ENCODE measurements at places on chromosomes 5 and 9.
A peak's percentile ranks its signal among the peaks of the same experiment; 100 is the strongest.

- DNase-seq: no peak
These were observed 70.4 kb upstream of the SLC1A3 start for GRCh38 chr5:36535859-36536615.

- peak; percentile 69 for DNase-seq
These were observed 150.9 kb downstream of the ADGRV1 start for GRCh38 chr5:90709323-90710155.

DNA sequence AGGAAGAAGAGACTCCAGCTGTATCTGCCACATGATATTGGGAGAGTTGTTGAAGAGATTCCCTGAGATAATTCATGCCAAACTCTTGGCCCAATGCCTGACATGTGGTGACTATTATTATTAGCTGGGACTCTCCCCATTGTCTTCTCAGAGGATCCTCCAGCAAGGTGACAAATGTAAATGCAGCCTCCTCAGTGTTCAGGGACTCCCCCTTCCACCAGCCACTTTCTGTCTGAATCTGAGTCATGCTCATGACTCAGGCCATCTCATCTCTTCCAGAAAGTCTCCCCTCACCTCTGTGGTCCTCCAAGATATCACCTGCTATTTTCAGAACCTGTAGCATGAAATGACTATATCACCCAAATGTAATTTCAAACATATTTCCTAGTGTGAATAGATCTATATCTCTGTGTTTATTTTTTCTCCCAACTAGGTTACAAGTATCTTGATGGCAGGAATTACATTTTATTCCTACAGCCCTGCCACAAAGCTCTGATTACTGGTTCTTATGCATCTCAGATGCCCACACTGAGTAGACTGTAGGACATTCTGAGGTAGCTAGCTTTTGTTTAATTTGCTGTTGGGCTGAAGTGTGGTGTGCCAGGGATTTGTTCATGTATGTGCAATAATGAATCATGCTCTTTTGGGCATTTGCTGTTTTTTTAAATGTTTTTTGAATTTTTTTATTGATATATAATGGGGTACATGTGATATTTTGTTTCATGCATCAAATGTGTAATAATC lies 126.6 kb upstream of the IL12B start:
- peak; percentile 40 for DNase-seq

- peak; percentile 47 for DNase-seq
These were observed 10.7 kb upstream of the PALM2AKAP2 start for GRCh38 chr9:109769250-109769649.

GRCh38 chr9:31536471-31536870 lies 848.0 kb upstream of the ACO1 start:
- no peak for DNase-seq

DNA sequence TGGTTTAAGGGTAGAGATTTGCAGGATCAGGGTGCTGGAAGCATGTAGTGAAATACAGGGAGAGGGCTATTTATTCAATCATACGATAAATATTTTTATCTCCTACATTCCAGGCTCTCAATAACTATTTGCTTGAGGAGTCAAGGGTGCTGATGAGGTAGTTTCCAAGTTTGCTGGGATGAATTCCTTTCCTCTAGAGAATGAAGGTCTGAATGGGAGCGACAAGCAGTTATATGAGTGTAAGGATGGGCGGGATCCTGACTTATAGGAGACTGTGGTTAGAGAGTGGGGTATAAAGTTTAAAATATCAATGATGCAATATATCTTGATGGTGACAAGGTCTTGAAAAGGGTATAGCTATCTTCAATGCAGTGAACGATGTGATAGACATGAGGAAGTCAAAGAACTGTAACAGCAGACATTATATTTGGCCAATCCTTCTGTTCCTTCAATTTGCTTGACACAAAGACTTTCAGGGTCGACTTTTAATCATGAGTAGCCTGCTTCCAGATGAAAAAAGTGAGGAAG lies 201.1 kb upstream of the HAPLN1 start:
- no peak for DNase-seq

- DNase-seq: no peak
These were observed 16.2 kb upstream of the MEF2C start for GRCh38 chr5:88899096-88899737.

DNA sequence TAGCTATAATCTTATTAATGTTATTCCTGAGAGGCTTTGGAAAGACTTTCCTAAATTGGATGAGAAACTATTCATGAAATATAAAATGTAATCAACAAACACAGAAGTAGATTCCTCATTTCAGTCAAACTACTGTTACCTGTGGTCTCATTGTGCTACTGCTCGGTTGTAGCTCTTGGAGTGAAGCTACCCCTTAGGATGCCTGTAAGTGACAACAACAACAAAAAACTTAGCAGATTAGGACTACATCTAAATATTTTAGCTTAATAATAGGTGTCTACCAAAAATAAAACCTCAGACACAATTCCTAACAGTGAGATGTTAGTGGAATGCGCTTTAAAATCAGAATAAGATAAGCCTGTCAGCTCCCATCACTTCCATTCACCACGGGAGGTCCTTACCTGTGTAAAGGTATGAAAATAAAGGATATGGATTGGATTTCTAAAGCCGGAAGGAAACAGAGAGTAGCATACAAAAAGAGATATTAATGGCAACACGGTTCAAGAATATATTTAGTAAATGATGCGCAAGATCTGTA lies 369.2 kb downstream of the OSTF1 start:
- no peak for DNase-seq

DNA sequence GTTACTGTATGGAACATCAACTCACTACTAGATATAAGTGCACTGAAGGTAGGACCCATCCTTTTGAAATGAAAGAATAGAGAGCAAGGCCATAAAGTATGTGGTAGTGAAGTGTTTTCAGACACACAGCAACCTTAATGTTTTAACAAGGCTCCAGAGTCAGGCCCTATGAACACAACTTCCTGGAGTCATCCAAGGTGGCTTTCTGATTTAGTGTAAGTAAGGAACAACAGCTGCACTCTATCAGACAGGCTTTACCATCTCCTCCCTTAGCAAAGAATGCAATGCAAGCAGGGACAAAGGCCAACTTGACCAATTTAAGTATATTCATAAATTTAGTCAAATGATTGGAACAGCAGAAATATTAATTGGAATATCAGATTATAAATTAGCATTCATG lies 90.1 kb downstream of the MPDZ start:
- DNase-seq: no peak

All from AG20443 (cell line).